ENCODE measurements at places on chromosomes 6 and 20. TPM values are rescaled to one million over a fixed set of nuclear protein-coding genes. Genes with fewer than 3 reads are reported as not detected.

- H3K4me1 ChIP-seq: no peaks in the 10 kb centered on the region
- no peak overlapping the region for H3K27ac ChIP-seq
- H3K36me3 ChIP-seq: no peaks in the 10 kb centered on the region
- H3K27me3 ChIP-seq: no peaks in the 10 kb centered on the region
Observed at GRCh38 chr6:127737009-127737486, 160.1 kb downstream of the C6orf58 start.

The PPP1R16B gene
- 108 TPM for total RNA-seq

- no peak for DNase-seq
- H3K27me3 ChIP-seq: no peaks in the 10 kb centered on the region
- no peak overlapping the region for H3K27ac ChIP-seq
- H3K36me3 ChIP-seq: no peaks in the 10 kb centered on the region
Observed at GRCh38 chr6:18391023-18391422, 3.9 kb downstream of the RNF144B start.

The RBL1 gene
- 25.5 TPM for total RNA-seq

GRCh38 chr20:40354880-40355279 is 334.2 kb downstream of the MAFB start:
- no peaks in the 10 kb centered on the region for H3K27me3 ChIP-seq
- no peak overlapping the region for H3K27ac ChIP-seq
- no peaks in the 10 kb centered on the region for H3K36me3 ChIP-seq
- H3K4me3 ChIP-seq: no peak overlapping the region

DNA sequence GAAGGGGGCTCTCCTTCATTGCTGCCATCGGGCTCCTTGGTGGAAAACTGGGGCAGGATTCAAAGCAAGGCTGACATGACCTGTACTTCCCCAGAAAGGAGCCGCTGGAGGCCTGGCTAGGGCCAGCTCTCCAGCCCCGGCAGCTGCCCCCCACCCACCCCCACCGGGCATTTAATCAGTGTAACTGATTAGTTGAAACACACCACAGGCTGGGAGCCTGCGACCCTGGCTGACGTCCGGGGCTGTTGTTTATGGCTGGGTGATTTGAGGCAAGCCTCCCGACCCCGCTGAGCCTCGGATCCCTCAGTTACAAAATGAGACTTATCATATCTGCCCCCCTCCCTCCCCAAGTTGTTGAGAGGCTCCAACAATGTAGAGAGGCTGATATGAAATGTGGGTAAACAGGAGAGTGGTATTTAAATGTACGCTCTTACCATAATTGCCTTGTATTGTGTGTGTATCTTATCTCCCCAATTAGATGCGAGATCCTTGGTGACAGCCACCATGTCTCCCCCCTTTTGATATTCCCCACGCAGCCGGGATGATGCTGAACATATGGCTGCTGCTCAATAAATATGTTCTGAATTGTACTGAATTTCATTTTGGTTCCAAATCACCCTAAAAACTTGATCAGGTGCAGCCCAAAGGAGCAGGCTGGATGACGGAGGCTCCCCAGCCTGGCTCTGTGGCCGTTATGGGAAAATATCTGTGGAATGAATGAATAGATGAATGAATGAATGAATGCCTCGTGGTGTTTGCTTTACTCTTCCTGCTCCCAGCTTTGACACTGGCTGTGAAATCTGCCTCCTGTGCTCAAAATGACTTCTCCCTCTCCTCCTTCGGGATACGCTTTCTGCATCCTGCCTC is 31.8 kb upstream of the APCDD1L start:
- H3K4me3 ChIP-seq: no peak overlapping the region
- no peaks in the 10 kb centered on the region for H3K27me3 ChIP-seq
- no peaks in the 10 kb centered on the region for H3K4me1 ChIP-seq
- no peak for DNase-seq

The FABP7 gene
- total RNA-seq: not detected

- H3K27me3 ChIP-seq: no peaks in the 10 kb centered on the region
- DNase-seq: no peak
- H3K4me3 ChIP-seq: no peak overlapping the region
- H3K36me3 ChIP-seq: no peaks in the 10 kb centered on the region
Observed at GRCh38 chr6:167529444-167530335, 204.8 kb downstream of the TTLL2 start.

The ADGRF1 gene
- not detected for total RNA-seq

The SLCO4A1 gene
- total RNA-seq: 79.2 TPM

- no peak for DNase-seq
- no peak overlapping the region for H3K27ac ChIP-seq
- no peaks in the 10 kb centered on the region for H3K27me3 ChIP-seq
Observed at GRCh38 chr20:33210371-33210770, 6.8 kb upstream of the BPIFA3 start.

The SLC22A2 gene
- not detected for total RNA-seq
